Activated CD4-positive, alpha-beta T cell treated with anti-CD3 and anti-CD28 coated beads, Interleukin-2, Interleukin-4, amounts not matched to agents 100 ng/mL and 50 ng/mL, durations not matched to agents 16 hours and 8 hours (primary cell): ENCODE measurements at places on chromosomes 2 and 18.
A peak's percentile ranks its signal among the peaks of the same experiment; 100 is the strongest.

DNA sequence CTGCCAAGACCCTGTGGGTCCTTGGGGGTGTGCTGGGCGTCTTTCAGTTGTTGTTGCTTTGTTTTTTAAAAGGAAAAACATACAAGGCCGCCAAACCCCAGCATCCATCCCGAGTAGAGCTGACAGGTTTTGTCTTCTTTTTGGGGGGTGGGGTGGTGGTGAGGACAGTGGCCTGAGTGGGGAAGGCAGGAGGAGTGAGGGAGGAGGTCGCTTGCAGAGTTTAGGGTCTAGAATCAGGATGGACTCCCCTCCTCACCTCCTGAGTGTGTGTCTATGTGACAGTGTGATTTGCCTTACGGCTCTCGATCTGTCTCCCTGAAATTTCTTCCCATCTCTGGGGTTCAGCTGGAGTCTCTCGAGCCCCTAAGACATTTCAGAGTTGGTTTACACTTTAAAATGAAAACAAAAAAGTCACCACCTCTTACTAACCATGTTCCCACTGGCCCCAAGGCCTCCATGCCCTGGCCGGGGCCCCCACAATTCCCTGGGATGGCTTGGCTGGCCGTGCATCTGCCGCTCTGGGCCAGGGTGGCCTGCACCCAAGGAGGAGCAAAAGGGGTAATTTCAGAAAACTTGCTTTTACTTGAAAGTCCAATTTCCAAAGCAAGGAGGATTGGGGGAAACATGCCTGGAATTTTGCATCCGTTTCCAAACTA is 5.0 kb downstream of the SIX3 start:
- DNase-seq: no peak

DNA sequence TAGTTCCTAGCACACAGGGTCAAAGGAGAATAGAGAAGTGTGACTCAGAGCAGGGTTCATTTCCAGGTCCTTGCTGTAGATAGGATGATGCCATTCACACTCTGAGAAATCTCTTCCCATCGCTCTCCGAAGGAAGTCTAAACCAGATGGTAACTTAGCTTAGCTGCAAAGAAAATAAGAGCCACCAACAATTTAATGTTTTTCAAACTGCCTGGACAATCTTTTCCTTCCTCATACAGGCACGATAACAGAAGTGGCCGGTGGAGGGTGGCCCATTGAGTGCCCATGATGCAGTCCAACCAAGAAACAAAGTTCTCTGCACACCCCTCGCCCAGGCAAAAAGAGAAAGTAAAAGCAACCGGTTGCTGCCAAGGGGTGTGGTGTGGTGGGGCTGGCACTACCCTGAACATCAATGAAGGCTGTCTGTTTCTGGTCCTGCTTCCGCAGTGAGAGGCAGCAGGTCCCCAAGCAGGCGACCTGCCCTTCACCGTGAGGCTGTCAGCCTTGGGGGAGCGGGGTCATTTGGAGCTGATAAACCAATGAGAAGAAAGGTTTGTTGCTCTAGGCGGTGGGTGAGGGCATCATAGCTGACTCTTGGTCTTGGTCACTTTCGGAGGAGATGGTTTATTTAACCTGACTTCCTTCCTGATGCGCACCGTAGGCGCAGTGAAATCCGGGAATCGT is 105.6 kb upstream of the CD302 start:
- DNase-seq: peak; percentile 74

DNA sequence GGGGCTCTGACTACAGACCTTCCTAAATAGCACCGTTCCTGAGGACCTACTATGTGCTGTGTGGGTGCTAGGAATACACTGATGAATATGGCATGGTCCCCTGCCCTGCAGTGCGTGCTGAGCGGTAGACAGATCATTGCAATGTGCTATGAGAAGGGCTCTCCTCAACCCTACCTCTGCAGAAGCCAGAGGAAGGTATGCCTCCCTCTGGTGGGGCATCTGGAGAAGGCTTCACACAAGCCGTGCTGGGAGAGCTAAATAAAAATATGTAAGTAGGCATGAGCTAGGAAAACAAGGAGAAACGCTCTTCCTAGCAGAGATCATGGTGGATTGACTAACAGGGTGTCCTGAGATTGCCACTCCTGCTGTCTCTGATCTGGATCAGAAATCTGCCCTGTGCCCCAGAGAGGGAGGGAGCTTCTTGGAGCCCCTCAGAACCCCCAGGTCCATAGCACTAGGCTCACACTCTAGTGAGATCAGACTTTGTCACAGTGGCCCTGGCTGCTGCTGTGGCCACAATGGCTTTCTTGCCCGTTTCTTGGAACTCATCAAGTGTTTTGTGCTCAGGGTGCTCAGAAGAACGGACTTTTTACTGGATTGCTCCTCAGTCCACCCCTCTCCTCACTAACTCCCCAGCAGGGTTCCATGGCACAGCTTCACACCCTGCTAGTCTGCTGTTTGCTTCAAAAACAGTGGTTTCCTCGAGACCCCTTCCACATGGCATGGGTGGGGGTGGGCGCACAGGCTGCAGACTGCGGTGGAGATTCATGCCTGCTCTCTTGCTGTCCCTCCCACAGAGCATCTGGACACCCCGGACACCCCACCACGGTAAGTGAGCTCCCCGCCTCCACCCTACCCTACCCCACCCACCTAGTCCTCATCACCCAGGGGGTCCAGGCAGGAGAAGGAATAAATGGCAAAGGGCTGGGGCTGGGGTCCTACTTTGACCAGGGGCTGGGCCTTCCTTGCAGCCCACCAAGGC is 14.2 kb downstream of the SIGLEC15 start:
- DNase-seq: peak; percentile 25

GRCh38 chr2:61439241-61440002 is 31.5 kb downstream of the USP34 start:
- DNase-seq: no peak

- peak; percentile 9 for DNase-seq
These were observed 61.2 kb upstream of the MRPS9 start for GRCh38 chr2:104976603-104977120.

GRCh38 chr2:239852272-239852671 is 172.9 kb downstream of the NDUFA10 start:
- no peak for DNase-seq
